ENCODE measurements at places on chromosomes 5 and 9. TPM values are rescaled to one million over a fixed set of nuclear protein-coding genes. Genes with fewer than 3 reads are reported as not detected.

The PCDHGA9 gene
- 4.2 TPM for total RNA-seq

The SLC36A2 gene
- total RNA-seq, result 0.20 TPM

The CD74 gene
- 194 TPM for total RNA-seq

The GRXCR2 gene
- total RNA-seq, result not detected
